SJSA1 (cell line): ENCODE measurements at places on chromosomes 16 and 17. TPM values are rescaled to one million over a fixed set of nuclear protein-coding genes. Genes with fewer than 3 reads are reported as not detected.

DNA sequence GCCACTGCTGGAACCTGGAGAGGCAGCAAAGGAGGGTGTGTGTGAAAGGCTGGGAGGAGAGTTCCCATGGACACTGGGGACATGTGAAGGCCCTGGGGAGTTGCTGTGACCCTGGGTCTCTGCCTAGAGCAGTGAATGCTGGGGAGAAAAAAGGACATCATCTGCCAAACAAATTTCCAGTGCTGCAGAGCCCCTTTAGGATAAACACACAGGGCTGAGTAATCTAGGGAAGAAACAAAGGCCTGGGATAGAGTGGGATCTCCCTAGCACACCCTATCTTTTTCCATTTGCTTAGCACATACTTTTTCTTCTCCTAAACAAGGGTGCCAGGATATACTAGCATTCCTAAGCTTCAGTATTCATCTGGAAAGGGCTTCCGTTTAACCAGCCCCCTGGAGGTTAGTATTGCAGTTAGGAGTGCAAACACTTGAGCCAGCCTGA is 3.3 kb upstream of the HIGD1B start:
- DNase-seq = peak; percentile 73

DNA sequence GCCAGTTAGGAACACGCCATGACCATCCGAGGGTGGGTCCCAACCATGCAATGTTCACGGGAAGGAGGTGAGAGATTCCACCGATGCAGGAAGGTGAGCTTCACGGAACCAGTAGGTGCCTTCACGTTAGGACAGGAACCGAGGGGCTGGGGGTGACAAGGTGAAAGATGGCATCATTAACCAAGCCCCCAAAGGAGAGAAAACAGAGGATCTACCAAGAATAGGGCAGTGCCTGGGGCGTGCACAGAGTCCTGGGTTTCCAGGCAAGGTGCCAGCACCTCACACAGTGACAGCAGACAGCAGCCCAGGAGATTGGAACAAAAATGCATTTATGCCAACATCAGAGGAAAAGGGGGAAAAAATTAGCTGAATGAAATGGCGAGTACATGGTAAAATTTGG is 137.9 kb downstream of the GSG1L start:
- DNase-seq = no peak

GRCh38 chr16:53884748-53885147 is 180.8 kb downstream of the FTO start:
- no peak for DNase-seq

Gene C17orf58
- 12.4 and 20.0 TPM in 2 replicates for total RNA-seq

Gene TNFRSF17
- total RNA-seq = not detected in 2 replicates
